ENCODE measurements at places on chromosomes 6 and 20.

- no peak for DNase-seq
Observed at GRCh38 chr6:25973923-25974555, 11.4 kb downstream of the TRIM38 start.

DNA sequence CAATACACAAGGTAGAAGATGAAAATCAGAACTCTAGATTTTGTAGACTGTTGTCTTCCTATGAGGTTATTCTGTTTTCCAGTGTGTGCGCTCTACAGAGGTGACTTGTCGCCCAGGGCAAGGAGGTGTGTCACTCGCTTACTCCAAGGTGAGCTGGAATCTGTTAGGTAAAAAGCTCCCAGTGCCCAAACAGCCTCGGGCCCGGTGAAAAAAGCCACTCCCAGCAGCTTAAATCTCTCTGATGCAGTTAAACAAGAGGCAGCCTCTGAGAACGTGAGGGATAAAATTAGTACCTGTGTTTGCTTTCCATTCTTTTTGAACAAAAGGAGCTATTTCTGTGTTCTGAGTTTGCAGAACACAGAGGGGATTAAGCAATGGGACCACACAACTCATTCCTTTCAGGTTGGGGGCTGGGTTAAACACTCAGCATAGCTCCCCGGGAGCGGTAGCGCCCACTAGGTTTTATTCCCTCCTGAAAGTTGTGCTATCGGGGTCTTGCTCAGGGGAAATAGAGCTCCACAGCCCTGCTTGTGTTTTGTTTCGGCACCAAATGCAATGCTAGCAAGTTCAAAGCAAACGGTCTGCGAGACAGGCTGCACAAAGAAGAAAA is 181.2 kb downstream of the FOXA2 start:
- no peak for DNase-seq

- DNase-seq, result no peak
Observed at GRCh38 chr20:38939686-38940085, 13.5 kb downstream of the FAM83D start.

DNA sequence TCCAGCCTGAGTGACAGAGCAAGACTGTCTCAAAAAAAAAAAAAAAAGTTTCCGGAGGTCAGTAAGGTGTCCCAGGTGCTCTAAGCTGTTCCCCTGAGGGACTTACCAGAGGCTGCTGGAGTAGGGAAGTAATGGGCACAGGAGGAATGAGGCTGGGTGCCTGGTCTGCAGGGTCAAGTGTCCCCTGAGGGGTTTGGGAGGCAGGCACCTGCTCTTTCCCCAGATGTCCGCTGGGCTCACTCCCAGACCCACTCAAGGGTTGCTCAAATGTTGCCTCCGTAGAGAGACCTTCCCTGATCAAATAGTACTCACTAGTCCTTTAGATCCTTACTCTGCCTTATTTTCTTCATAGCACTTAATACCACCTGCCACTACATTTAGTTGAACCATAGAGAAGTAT is 5.4 kb upstream of the MAPK13 start:
- DNase-seq, result no peak

GRCh38 chr6:20632696-20633095 is 98.4 kb downstream of the CDKAL1 start:
- no peak for DNase-seq

DNA sequence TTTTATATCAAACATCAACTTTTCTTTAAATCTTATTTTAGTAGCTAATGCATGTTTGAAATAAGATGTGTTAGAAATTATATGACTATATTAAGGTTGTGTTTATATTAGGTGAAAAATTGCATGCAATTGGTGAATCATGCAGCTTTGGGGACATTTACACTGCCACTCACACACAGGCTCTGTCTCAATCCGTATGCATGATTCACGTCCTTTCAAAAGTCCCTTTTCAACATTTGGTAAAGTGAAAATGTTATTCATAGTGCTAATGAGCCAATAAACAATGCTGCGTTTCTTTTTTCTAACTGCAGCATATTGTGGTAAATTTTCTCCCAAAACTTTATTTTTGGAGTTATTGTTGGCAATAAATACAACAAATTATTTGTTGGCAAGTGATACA is 198.0 kb downstream of the FUT9 start:
- DNase-seq, result no peak

DNA sequence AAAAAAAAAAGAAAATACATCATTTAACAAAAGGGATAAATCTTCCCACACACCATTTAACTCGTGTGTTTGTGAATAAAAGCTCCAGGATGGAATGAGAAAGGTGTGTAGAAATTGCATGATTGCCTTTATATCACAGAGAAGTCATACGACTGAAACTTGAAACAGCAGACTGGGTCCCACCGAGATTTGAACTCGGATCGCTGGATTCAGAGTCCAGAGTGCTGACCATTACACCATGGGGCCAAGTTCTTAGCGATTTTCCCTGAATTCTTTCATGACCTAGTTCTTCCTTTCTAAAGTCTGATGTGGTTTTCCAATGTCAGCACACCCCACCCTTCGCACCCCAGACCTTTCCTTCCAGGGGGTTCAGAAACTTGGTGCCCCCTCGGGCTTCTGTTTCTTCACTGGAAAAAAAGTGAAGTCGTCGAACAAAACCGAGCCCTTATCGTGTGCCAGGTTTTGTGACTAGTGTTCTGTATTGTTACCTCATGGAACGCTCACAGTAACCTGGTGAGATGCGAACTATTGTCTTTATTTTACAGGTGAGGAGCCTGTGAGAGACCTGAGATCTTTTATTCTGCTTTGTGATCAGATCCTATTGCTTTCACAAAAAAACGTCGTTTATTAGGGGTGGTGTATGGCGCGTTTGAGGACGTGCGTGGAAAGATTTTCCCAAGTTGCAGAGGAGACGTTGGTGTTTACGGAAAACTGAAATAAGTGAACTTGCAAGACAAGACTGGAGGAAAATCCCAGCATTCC is 120.8 kb downstream of the OR2B2 start:
- peak; percentile 59 for DNase-seq
